PC-9 (cell line): ENCODE measurements at places on chromosomes 4 and X. TPM values are rescaled to one million over a fixed set of nuclear protein-coding genes. Genes with fewer than 3 reads are reported as not detected.

- no peak overlapping the region for H3K4me3 ChIP-seq
- H3K36me3 ChIP-seq: no peaks in the 10 kb centered on the region
- no peak overlapping the region for H3K27ac ChIP-seq
Observed at GRCh38 chr4:71195924-71196323, 142.9 kb upstream of the SLC4A4 start.

Gene SULT1E1
- not detected in 2 replicates for total RNA-seq

- H3K27ac ChIP-seq: no peak overlapping the region
- H3K4me3 ChIP-seq: no peak overlapping the region
- no peaks in the 10 kb centered on the region for H3K27me3 ChIP-seq
- no peaks in the 10 kb centered on the region for H3K36me3 ChIP-seq
- H3K4me1 ChIP-seq: no peaks in the 10 kb centered on the region
Observed at GRCh38 chr4:115090483-115091075, 22.8 kb downstream of the NDST4 start.

DNA sequence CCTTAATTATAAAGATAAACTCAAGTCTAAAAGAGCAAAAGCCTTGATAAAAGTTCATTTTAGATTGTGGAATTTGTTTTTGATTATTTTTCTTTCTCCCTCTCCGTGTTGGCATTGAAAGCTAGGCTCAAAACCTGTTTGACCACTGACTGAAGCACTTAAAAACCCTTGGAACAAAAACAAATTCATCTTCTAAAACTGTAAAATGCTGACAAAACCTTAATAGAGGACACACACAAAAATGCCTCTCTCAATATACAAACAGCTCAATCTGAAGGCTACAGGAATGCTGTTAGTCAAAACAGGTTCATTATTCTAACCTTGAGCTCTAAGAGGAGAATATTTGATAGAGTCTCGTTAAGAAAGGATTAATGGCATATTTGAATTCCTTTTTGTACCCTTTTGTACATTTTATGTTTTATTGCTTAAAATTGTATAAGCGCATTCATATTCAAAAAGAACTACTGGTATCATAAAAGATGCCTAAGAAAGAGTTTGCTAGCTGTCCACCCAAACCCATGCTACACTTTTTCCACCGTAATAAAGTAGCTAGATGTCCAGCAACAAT lies 74.3 kb upstream of the NAP1L5 start:
- no peaks in the 10 kb centered on the region for H3K4me1 ChIP-seq
- no peaks in the 10 kb centered on the region for H3K36me3 ChIP-seq
- no peak for DNase-seq
- no peak overlapping the region for H3K4me3 ChIP-seq
- H3K27me3 ChIP-seq: no peaks in the 10 kb centered on the region

Gene SERPINA7
- total RNA-seq: not detected in 2 replicates
